ENCODE measurements at places on chromosomes 13 and 19. TPM values are rescaled to one million over a fixed set of nuclear protein-coding genes. Genes with fewer than 3 reads are reported as not detected.
A peak's percentile ranks its signal among the peaks of the same experiment; 100 is the strongest.

The SIGLEC8 gene
- 0.10 TPM for polyA plus RNA-seq

The RFPL4A gene
- 0.26 TPM for polyA plus RNA-seq

The UBAC2 gene
- 89.7 TPM for polyA plus RNA-seq

The RAB3A gene
- 5.1 TPM for polyA plus RNA-seq

The CDX2 gene
- not detected for polyA plus RNA-seq

- DNase-seq: no peak
These were observed 13.6 kb upstream of the SERP2 start for GRCh38 chr13:44359983-44360375.

DNA sequence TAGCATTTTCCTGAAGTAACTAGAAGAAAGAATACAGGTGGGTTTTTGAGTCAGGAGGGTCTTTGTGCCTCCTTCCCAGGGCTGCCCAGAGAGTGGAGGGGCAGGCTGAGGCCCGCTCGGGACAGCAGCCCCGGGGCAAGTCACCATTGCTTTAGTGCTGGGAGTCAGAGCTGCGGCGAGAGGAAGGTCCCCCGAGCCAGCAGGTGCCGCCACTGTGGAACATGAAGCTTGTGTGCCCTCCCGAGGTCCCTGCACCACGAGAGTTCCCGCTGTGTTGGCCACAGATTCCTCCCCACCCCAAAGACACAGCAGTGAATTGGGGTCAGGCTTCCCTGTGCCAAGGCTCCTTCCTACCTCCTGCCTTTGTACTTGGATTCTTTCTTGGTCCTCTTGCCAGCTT is 50.9 kb upstream of the TEX29 start:
- no peak for DNase-seq

GRCh38 chr19:5392486-5392885 is 51.9 kb upstream of the PTPRS start:
- no peak for DNase-seq

DNA sequence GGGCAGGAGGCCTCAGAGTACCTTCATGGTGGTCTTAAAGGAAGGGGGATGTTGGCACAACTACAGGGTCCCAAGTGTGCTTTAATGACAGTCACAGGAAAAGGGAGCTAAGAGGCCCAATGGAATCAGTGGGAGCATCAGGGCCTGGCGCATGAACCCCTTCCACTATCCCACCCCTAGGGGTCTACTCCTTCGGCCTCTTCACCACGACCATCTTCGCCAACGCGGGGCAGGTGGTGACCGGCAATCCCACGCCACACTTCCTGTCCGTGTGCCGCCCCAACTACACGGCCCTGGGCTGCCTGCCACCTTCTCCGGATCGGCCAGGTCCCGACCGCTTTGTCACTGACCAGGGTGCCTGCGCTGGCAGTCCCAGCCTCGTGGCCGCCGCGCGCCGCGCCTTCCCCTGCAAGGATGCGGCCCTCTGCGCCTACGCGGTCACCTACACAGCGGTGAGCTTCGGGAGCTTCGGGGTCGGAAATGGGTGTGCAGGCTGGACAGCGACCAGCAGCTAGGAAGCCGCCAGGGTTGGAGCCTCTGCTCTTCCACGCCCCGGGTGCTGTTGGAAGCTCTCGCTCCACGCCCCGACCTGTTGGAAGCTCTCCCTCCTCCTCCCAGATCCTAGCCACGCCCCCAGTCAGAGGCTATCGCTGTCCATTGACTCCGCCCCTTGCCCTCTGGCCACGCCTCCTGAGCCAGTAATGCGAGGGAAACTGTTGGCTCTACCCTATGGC is 6.0 kb downstream of the PLPPR2 start:
- no peak for DNase-seq

- no peak for DNase-seq
These were observed 188.0 kb upstream of the IRS2 start for GRCh38 chr13:109974354-109974753.

DNA sequence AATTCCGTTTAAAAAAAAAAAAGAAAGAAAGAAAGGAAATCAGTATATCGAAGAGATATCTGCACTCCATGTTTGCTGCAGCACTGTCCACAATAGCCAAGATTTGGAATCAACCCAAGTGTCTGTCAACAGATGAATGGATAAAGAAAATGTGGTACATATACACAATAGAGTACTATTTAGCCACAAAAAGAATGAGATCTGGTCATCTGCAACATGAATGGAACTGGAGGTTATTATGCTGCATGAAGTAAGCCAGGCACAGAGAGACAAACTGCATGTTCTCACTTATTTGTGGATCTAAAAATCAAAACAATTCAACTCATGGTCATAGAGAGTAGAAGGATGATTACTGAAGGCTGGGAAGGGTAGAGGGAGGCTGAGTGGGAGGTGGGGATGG is 16.3 kb downstream of the ZNF565 start:
- no peak for DNase-seq

GRCh38 chr13:72295153-72295552 is 428.1 kb upstream of the DACH1 start:
- no peak for DNase-seq

DNA sequence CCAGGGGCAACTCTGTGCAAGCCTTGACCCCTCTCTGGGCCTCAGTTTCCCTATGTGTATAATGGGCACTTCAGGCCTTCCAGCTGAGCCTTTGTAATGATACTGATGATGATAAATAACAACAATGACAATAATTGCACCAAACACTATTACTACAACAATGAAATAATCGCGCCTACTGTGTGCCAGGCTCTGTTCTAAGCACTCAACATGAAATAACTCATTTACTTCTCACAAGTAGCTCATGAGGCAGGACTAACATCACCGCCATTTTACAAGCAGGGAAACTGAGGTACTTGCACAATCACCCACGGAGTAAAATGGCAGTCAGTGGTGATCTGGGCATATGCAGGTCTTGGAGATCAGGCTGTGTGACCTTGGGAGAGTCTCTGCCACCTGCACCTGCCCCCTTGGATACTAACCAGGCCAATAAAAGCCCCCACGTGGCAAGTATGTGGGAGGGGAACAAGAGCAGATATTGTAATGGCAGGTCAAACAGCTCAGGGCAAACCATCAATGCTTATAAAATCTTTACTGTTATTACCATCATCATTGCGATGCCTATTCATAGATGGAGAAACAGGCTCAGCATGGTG is 540 bp upstream of the ANGPTL8 start:
- DNase-seq: no peak

DNA sequence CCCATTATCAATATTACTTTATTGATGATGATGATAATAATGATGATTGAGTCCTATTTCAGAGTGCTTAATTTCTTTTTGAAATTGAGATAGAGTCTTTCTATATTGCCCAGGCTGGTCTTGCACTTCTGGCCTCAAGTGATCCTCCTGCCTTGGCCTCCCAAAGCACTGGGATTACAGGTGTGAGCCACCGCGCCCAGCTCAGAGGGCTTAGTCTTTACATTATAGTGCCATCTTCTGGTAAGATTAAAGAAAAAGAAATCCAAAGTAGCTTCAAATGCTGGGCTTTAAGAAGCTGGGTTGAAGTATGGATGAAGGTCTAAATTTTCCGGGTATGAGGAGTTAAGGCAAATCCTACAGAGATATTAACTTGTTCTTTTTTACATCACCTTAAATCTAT is 3.4 kb upstream of the ZNF333 start:
- no peak for DNase-seq

DNA sequence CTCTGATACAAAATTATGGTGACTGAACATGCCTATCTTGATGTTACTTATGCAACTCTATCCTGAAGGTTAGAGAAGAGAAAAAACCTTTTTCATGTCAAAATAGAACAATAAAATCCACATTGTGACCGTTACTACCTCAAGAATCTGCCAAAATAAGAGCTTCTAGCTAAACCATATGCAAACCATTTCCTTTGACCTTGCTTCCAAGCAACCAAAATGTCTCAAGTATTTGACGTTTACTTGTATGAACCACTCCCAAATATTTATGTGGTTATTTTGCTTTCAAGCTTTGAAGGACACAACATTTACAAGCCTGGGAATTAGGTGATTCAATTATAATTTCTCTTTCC is 13.9 kb downstream of the FOXO1 start:
- DNase-seq: no peak

DNA sequence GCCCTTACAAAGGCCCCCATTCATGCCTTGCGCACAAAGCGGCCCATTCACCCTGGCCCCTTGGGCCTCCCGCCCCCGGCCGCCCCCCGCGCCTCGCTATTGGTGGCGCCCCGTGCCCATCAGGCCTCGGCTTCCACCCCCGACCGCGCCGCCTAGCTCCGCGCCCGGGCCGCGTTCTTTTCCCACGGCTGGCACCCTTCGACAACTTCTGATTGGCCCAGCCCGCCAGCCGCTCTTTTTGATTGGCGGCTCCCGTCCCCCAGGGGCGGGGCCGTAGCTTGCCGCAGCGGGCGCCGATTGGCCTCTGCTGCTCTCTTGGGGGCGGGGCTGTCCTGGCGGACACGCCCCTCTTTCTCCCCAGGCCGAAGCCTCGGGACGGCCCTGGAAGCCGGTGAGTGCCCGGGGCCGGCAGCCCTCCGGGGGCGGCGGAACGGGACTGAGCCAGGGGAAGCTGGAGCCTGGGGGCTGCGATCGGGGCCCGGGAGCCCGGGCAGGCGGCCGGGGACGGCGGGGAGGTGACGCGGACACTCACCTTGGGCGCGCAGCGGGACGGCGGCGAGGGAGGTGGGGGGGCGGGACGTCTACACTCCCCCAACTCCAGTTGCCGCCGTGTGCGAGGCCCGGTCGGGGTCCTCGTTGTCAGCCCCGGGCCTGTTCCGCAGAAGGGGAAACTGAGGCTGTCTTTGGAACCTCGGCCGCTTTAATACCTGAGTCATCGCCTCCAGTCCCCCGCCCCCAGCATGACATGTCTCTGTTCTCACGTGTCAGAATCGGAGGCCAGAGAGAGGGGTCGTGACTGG is at the start of gene MYH14:
TSS of gene MYH14 (plus strand) at position 342 of the 800 bp plus-strand sequence. CDS start 6,744 bp downstream, outside the sequence.
- DNase-seq: peak; percentile 62

DNA sequence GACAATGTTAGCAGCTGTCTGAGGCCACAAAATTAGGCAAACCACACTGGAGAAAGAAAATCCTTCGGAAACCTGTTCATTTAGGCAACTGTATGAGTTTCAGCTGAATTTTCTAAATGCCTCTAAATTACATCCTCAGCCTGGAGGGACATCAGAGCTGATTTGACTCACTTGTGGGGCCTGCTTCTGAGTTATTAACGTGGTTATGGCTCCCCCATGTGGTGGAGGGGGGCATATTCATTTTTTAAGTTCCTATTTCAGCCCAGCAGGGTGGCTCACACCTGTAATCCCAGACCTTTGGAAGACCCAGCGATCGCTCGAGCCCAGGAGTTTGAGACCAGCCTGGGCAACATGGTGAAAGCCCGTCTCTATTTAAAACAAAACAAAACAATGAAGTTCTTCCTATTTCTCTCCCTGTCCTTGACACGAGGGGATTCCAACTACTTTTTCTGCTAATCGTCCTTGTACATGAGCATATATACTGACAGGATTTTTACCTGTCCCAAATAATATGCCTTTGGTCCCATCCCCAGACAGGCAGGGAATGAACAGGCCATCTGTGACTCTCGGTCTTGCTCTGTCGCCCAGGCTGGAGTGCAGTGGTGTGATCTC is 31.5 kb upstream of the HIF3A start:
- peak; percentile 61 for DNase-seq

Data from hindlimb muscle (tissue), 1 donor.